NB4 (cell line): ENCODE measurements at places on chromosomes 12 and 14.

GRCh38 chr12:126349383-126349782 is 1284.1 kb downstream of the AACS start:
- DNase-seq: no peak

DNA sequence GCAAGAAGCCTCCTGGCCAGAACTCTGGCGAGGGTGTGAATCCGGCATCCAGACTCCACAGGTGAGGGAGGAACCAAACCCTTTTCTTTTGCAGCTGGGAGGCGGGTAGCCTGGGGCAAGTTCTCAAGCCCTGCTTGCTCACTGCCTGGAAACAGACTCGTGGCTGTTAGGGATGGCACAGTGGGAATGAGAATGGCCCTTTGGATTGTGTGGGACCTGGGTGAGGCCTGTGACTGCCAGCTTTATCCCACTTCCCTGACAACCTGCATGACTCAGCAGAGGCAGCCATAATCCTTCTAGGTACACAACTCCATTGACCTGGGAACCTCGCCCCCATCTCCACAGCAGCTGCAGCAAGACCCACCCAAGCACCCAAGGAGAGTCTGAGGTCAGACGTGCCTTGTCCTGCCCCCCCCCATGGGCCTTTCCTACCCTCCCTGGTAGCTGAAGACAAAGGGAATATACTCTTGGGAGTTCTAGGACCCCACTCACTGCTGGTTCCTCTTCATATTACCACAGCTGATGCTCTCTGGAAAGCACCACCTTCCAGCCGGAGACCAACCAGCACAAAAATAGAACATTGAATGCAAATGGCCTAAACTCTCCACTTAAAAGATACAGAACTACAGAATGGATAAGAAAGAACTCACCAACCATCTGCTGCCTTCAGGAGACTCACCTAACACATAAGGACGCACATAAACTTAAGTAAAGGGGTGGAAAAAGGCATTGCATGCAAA is 5.1 kb upstream of the GPR33 start:
- no peak for DNase-seq

DNA sequence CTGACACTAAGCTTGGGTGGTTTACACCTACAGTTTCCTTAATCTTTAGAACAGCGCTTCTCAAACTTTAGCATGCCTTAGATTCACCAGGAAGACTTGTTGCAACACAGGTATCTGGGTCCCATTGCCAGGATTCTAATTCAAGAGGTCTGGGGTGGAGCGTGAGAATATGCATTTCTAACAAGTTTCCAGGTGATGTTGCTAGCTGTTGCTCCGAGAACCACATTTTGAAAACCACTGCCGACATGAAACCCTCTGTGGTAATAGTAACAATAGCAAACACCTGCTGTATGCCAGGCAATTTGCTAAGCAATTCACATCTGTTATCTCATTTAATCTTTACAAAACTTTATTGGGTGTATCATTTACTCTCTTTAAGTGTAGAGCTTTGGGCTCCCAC is 58.6 kb downstream of the TRHDE start:
- DNase-seq: no peak

DNA sequence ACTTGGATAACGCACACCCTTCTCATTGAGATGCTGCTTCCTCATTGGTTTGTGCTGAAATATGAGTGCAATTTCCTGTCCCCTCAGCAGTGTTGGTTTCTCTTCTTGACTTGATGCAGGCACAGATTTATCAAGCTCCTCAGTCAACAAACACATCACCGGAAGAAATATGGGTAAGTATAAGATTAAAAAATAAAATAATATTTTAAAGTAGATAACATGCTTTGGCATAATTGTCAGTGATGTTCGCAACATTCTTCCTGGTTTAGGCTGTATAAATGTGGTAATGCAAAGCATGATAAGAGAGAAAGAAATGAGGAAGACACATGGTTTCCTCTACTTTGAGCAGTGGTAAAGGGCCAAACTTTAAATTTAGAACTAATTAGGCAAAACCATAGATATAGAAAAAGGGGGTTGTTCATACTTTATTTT is at the start of gene GPR65:
Gene GPR65 (plus strand): TSS at position 86 of the 432 bp plus-strand sequence. CDS start 5,713 bp downstream, outside the sequence.
- DNase-seq: peak; percentile 53

DNA sequence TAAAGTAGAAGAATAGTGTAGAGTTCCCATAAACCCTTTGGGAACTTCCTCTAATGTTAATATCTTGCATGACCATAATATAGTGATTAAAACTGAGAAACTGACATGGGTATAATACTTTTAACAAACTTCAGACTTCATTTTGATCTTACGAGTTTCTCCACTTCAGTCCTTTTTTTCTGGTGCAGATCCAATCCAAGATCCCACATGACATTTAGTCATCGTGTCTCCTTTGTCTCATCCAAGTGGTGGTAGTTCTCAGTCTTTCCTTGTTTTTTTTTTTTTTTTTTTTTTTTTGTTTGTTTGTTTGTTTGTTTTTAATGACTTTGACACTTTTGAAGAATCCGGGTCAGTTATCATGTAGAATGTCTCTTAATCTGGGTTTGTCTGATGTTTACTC is 179.2 kb downstream of the CACNA1C start:
- no peak for DNase-seq

DNA sequence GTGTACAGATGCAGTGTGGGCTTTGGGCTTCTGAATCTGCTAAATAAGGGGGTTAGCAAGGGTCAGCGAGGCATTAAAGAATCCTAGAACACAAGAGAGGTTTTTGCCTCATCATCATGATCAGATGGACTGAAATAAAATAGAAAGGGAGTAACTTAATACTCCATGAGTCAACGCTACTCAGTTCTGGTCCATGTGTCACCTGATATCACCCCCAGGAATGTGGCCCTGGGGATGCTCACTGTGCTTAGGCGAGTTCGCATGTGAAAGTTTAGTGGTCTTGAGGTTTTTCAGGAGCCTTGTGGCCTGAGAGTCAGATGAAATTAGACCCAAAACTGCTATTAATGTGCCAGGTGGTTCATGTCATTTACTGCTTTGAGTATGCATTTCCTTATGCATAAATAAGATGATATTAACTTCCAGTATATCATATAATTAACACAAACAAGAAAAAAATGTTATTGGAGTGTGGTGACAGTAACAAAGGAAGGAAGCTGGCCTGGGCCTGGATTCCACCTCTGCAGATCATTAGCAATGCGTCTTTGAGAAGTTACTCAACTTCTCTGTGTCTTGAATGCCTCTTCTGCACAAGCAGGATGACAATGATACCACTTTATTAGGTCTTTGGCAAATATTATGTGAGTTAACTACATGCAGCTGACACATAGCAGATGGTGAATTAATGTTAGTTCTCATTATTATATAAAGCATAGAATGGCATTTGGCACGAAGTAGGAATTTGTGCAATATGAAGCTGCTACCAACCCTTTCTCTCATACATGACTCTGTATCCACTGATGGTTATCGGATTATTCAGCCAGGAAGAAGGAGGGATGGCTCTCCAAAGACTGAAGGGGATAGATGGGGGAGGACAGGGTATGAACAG is 1272.6 kb downstream of the AACS start:
- DNase-seq: no peak

GRCh38 chr14:25011095-25011494 is 38.9 kb downstream of the STXBP6 start:
- no peak for DNase-seq

GRCh38 chr14:60722357-60723115 is 1.6 kb downstream of the SIX4 start:
- DNase-seq: peak; percentile 62

DNA sequence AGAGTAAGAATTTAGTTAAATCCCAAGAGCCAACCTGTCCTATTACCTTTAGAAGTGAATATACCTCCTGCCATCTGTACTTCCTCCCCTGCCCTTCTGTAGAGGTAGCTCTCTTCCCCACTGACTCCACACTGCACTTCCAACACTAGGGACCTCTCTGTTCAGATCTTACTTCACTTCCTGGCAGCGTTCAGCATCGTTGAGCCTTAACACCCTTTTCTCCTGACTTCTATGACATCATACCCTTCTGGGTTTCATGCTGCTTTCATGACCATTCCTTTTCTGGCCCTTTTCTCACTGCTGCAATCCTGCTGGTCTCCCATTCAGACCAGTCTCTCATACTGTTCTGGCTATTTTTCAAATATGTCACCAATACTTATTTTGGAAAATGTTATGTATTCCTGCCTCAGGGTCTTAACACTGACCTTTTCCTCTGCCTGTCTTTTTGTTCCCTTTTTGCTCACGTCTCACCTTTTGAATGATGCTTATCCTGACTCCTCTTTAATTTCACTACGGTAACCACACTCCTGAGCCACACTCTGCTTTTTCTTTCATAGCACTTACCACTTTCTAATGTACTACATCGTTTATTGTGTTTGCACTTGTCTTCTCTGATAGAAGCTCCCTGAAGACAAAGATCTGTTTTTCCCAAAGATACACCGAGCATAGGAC is 67.6 kb downstream of the PLEKHA5 start:
- peak; percentile 24 for DNase-seq
